ENCODE measurements at places on chromosomes 3 and 15.
A peak's percentile ranks its signal among the peaks of the same experiment; 100 is the strongest.

- no peak for DNase-seq
These were observed 17.7 kb downstream of the TM4SF18 start for GRCh38 chr3:149315694-149316093.

DNA sequence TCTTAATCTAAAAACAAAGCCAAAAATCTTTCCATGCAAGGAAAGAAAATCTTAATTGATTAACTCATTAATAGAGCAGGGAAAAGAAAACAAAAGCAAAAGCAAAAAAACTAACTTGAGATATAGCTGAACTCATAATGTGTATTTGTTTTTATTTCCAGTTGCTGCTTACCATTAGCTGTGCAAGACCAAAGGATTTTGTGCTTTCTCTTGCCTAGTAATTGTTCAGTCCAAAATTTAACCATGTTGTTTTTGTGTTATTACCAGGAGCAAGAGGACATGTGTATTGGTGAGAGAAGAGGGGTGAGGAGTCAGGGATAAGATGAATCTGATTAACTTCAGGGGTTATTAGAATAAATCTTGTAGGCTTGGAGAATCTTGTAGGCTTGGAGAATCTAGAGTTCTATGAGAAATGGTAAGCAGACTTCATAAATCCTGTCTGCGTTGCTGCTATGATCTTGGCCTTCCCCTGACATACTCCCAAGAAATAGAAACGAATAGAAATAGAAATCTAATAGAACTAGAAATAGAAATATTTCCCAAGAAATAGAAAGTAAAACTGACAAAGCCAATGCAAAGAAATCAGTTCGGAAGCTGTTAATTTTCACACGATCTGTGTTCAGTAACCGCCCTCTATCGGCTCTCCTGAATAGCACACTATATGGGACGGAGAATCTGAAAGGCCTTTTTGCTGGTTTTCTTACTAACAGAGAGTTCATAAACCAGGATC lies 72.6 kb upstream of the TNFSF10 start:
- peak; percentile 71 for DNase-seq

GRCh38 chr3:100004931-100005330 lies 109.4 kb downstream of the FILIP1L start:
- no peak for DNase-seq

GRCh38 chr3:55330756-55331155 lies 156.3 kb downstream of the WNT5A start:
- peak; percentile 57 for DNase-seq

DNA sequence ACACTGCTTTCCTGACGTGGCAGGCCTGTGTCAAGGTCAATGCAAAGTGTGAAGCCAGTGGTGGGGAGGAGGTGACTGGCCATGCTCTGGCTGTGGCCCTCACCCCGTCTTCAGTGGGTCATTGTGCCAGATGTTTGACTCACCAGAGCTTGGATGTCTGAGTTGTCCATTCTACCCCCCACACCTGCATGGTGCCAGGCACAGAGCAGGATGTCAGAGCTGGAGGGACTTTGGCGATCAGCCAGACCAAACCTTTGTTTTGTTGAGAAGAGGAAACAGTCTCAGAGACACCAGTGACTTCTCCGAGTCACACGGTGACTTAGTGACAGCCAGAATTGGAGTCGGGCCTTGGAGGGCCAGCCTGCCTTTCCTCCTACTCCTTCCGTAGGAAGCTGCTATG lies 49.5 kb downstream of the SMAD6 start:
- DNase-seq, result no peak

GRCh38 chr15:73686781-73687256 lies 2.6 kb downstream of the CD276 start:
- peak; percentile 59 for DNase-seq

- no peak for DNase-seq
These were observed 913.9 kb upstream of the CFAP20DC start for GRCh38 chr3:59963676-59964075.

- no peak for DNase-seq
These were observed 11.7 kb downstream of the TPM1 start for GRCh38 chr15:63054281-63054683.

DNA sequence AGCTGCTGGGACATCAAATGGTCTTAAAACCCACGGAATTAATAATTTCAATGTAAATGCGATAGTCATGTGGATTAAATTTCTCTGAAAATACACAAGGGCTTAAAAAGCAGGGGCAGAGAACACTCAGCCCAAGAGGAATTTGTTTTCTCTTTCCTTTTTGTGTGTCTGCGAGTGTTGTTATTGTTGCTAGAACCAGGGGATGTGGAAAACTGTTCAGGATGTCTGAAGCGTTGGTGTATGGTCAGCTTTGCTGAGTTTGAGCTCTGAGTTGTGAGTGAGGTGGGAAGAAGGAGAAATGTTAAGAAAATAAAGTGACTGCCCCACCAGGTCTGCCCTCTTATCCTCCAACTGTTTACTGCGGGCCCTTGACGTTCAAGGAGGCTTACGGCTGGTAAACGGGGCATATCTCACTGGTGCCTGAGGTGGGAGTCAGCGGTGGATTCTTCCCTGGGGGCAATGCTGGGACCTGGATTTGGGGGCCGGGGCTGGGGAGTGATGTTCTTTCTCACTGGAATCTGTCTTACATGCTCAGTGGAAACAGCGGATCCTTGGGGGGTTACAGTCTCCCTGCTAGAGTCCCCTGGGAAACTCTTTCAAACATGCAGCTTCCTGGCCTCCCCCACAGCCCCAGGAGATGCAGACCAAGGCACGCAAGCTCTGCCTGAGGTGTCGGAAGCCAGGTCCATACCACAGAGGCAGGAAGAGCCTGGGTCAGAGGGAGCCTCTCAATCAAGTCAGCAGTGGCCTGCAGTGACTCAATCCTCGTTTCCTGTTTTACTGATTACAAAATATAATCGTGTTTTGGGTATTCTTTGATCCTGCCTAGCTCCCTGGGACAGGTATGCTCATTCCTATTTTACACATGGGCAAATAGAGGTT lies 41.8 kb downstream of the ITGA11 start:
- DNase-seq, result no peak

DNA sequence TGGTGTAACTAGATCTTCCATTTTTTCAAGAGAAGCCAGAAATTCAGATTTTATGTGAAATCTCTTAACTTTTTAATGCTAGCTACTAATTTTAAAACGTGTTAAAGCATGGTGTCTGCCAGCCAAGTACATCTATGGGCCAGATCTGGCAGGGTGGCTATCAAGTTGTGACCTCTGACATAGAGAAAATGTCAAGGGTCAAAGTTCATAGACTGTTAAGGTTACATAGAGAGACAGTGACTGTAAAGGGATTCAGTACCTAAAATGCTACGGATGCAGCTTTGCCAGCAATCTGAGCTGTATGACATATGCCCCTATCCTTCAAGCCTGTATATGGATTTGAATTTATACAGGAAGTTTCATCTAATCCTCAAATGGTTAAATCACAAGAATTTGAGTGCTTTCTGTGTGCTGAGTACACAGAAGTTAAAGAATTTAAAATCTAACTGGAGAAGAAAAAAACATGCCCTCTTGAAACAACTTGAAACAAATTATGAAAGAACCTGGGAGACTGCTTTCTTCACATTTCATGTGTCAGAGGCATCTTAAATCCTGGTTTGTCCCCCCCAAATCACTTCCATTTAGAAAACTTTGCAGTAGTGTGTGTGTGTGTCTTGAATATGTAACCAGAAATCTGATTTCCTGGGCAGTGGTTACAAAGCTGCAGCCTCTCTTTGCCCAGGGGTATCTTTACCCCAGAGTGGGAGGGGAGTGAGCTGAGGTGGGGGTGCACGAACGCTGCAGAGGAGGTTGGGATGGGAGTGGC lies 895 bp upstream of the ARHGAP31 start:
- no peak for DNase-seq

DNA sequence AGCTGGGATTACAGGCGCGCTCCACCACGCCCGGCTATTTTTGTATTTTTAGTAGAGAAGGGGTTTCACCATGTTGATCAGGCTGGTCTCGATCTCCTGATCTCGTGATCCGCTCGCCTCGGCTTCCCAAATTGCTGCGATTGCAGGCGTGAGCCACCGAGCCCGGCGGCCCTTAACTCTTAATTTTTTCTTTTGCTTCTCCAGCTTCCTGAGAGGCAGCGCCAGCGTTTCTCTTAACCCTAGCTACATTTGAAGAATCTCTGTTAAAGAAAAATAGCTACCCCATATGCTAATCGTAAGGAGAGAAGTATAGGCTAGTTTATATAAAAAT lies 465 bp upstream of the GK5 start:
- DNase-seq, result no peak

DNA sequence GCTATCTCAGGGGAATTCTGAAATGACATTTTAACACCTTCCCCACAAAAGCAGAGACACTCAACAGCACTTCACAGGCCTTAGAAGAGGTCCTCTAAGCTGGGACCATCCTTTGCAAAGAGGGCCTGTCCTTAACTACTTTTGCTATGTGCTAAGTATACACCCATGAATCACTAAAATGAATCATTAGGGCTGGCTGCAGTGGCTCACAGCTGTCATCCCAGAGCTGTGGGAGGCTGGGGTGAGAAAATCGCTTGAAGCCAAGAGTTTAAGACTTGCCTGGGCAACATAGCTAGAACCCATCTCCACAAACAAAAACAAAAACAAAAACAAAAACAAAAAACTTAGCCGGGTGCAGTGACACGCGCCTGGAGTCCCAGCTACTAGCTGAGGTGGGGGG lies 53.9 kb upstream of the MELTF start:
- DNase-seq, result peak; percentile 10

GRCh38 chr3:168517249-168518071 lies 421.7 kb upstream of the GOLIM4 start:
- DNase-seq, result no peak

DNA sequence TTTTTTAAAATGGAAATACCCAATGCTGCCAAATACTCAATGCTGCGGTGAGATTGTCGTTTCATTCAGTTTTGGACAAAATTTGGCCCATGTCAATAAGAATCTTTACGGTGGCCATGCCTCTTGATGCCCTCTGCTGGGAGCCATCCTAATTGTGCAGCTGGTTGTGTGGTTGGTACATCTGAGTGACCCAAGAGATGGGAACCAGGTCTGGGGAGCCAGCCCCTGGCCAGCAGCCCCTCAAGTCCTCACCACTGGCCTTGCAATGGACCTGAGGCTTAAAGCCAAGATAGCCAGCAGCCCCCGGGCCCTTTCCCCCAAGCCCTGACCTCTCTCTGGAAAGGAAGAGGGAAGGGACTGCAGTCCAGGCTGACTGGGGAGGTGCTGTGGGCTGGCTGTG lies 36.4 kb upstream of the ESYT3 start:
- DNase-seq, result no peak

GRCh38 chr3:17459470-17459993 lies 282.9 kb downstream of the TBC1D5 start:
- no peak for DNase-seq

DNA sequence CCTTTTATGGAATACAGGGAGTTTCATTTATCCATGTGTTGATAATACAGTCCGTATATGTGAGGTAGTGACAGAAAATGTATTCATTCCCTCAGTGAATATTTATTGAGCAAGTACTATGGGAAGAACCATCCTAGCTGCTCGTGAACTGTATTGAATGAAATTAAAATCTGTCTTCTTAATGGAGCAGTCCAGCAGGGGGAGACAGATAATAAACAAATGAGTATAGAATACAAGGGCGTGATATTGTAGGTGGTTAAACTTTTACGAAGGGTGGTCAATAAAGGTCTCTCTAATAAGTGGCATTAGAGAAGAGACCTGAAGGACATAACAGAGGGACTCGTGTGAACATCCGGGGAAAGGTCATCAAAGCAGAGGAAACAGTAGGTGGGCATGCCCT lies 62.7 kb upstream of the OSTN start:
- no peak for DNase-seq

GRCh38 chr3:52827441-52827840 lies 3.0 kb downstream of the ITIH4 start:
- no peak for DNase-seq

DNA sequence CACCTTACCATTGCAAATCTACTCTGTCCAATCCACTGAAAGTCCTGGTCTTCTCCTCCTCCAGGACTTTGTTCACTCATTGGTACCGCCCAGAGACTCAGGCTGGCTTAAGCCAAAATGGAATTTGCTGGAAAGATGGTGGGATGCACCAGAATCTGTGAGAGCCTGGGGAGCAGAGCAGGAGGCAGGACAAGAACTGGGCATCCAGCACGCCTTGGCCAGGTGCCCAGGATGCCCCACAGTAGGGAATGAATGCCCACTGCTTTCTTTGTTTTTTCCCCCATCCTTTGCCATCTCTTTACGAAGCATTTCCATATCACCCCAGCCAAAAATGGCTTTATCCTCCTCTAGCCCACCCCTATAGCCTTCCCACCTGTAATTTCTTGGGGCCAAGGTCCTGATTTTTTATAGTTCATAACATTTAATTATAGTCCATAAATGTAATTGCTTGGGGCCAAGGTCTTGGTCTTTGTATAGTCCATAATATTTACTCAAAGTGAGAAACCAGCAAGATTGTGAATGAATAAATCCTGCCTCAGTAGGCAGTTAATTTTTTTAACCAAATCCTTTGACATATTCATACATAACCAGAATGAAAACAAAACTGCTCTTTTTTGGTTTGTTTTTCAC lies 23.3 kb upstream of the IREB2 start:
- no peak for DNase-seq

- no peak for DNase-seq
These were observed 135.3 kb upstream of the ABHD17C start for GRCh38 chr15:80559761-80560160.

GRCh38 chr3:158520433-158520832 lies 50.6 kb upstream of the MLF1 start:
- no peak for DNase-seq

GRCh38 chr3:125402639-125403038 lies 27.5 kb upstream of the ZNF148 start:
- no peak for DNase-seq

DNA sequence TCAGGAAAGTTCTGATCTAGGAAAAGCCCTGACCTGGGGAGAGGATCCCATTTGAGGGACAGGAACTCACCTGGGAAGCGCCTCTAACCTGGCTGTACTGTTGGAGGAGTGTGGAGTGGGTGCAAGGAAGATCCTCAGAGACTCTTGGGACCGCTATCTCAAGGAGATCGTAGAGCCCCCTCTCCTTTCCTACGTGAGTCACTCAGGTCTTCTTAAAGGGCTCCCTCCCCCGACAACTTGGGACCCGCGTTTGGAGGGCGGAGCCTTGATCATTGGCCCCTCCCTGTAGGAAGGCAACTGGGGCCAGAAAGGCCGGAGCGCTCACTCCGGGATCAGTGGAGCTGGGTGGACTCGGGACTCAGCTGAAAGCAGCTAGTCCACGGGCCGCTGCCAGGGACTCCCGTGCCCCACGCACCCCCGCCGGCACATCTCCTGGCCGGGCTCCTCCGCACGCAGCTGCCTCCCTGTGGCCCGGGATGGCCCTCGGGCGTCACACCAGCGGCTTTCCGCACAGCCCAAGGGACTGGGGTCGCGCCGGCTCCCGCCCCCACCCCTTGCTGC lies 520 bp downstream of the SLC26A6 start:
- no peak for DNase-seq

- DNase-seq, result no peak
These were observed 430.7 kb downstream of the EDEM1 start for GRCh38 chr3:5618170-5618569.

- DNase-seq, result no peak
These were observed 250.1 kb upstream of the HES1 start for GRCh38 chr3:193885832-193886231.

GRCh38 chr3:154728285-154728684 lies 298.3 kb upstream of the GPR149 start:
- DNase-seq, result no peak

GRCh38 chr3:70179111-70179510 lies 133.3 kb downstream of the MDFIC2 start:
- no peak for DNase-seq

GRCh38 chr15:64158363-64159134 lies 4.3 kb downstream of the PPIB start:
- no peak for DNase-seq

Data from epithelial cell of proximal tubule (primary cell).